ENCODE measurements at places on chromosomes 5 and 9. TPM values are rescaled to one million over a fixed set of nuclear protein-coding genes. Genes with fewer than 3 reads are reported as not detected.

Gene EEIG1
- 39.1 TPM for polyA plus RNA-seq

Gene TSSK1B
- polyA plus RNA-seq: not detected

GRCh38 chr9:114090798-114091197 is 8.3 kb downstream of the KIF12 start:
- DNase-seq: no peak

GRCh38 chr9:91809581-91810285 is 140.3 kb downstream of the ROR2 start:
- no peak for DNase-seq

- no peak for DNase-seq
Observed at GRCh38 chr9:93299418-93300174, 115.7 kb downstream of the WNK2 start.

GRCh38 chr5:109506556-109506955 is 96.8 kb upstream of the PJA2 start:
- DNase-seq: no peak

- DNase-seq: no peak
Observed at GRCh38 chr9:126777733-126778132, 27.1 kb upstream of the ZBTB43 start.

GRCh38 chr5:138489683-138490061 is 24.4 kb downstream of the EGR1 start:
- DNase-seq: no peak

GRCh38 chr9:134068744-134069479 is 1.1 kb upstream of the BRD3 start:
- DNase-seq: no peak

- DNase-seq: no peak
Observed at GRCh38 chr9:81557452-81558090, 131.8 kb downstream of the TLE1 start.

Gene PDE6A
- polyA plus RNA-seq: 0.14 TPM

GRCh38 chr9:89810431-89810830 is 205.6 kb downstream of the GADD45G start:
- DNase-seq: no peak

Gene RNF224
- polyA plus RNA-seq: 3.7 TPM

DNA sequence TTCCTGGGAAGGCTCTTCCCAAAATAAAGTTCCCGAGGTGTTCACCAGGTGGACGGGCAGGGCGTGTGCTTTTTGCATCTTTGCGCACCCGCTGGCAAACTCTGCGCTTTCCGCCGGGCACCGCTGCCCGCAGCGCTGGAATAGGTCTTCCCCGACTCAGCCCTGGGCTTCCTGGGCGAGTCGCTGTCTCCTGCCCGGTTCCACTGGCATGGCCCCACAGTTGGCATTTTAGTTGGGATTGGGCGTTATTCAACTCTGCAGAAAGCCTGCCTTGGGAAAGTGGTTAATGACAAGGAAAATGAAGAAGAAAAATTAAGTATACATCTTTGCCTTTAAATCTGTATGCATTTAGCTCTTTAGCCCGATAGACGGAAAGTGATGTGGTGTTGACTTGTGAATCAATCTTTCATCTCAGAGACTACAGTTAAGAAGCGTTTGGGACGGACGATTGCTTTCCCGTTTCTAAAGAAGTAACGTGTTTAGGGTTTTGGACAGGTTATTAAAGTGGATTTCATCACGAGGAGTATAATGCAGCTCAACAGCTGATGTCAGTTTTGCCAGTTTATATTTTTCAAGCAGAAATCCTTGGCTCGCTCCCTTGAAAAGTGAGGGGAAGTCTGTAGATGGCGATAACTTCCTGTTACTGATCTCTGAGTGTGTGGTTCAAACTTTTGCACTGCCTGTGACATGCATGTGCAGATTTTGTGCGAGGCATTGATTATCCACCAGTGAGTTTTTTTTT is 946 bp downstream of the ADCY2 start:
- peak; percentile 63 for DNase-seq

Gene PLEKHG4B
- polyA plus RNA-seq: 16.8 TPM

GRCh38 chr9:76218117-76218885 is 175.9 kb downstream of the RFK start:
- DNase-seq: no peak

GRCh38 chr9:96449523-96449844 is 485 bp upstream of the HABP4 start:
- no peak for DNase-seq

DNA sequence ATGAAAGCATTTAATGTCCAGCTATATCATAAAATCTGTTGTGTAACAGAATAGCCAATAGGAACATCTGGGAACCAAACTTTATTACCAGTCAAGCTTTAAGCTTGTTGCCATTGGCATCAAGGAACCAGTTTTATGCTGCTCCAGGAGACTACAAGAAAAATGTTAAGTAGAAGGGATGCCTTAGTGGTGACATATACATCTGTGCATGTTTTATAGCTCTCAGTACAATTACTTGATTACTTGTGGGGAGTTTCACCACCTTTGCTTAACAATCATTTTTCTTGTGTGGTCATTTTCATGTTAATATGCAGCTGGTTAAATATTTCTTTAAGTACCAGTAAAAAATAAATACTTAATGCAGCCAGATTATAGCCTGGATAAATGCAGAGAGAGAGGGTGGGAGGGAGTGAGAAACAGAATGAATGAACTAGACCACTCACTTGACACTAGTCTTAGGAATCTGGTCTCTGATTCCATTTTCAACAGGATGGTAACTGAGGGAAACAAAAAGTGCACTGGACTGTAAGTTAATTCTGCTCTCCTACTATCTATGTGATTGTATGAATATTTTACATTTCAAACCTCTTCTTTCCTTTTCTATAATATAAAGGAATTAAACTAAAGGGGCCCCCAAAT is 35.7 kb upstream of the LURAP1L start:
- DNase-seq: no peak

Gene TNFSF15
- 22.6 TPM for polyA plus RNA-seq

All from right lung (tissue), 10 donors.